ENCODE measurements at places on chromosomes 11 and 22.

DNA sequence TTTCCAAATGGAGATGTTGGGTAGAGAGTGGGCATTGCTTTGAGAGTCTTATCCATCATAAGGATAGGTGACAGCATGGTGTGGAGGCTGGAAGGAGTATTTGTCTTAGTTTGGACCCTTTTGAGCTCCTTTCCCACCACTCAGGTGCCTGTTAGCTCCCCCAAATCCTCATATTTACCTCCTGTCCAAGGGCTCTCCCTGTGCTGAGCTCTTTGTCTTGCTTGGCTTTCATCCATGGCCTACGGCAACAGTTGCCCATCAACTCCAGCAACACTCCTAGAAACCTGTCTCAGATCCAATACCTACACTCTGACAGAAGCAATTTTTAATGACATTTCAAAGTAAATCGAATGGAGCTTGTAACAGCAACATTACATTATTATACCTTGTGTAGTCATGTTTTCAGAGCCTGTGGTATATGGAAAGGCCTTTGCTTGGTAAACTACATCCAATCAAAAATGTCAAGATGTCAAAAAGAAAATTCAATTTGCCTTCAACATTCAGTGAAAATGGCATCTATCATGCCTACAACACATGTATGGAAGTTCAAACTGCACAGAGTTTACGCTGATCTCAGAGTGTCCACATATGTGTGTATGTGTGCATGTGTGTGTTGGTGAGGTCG, 49.4 kb upstream of the CCDC90B start:
- DNase-seq = no peak

GRCh38 chr22:50209893-50210292, 9.1 kb downstream of the SELENOO start:
- DNase-seq = peak; percentile 73

GRCh38 chr11:40306938-40307548, 1152.4 kb downstream of the LRRC4C start:
- DNase-seq = peak; percentile 34

GRCh38 chr11:860234-861104, 17.8 kb downstream of the TSPAN4 start:
- no peak for DNase-seq

- no peak for DNase-seq
Observed at GRCh38 chr11:46039990-46040389, 81.3 kb downstream of the PHF21A start.

DNA sequence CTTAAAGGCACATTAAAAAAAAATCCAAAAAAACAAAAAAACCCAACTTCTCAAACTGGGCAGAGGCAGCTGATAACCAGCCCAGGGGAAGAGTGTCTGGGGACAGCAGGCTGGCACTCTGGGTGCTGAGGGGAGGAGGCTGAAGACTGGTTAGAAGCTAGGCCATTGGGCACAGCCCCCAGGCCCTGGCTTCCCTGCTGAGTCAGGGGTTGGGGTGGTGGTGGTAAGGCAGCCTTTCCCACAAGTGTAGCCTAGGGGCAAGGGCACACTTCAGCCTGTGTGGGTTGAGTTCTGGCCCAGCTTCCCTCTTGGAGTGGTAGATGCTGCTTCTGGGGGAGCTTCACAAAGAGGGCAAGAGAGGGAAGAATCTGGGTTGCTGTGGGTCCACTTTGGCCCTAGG, 16.3 kb upstream of the ARFGAP3 start:
- DNase-seq = no peak

DNA sequence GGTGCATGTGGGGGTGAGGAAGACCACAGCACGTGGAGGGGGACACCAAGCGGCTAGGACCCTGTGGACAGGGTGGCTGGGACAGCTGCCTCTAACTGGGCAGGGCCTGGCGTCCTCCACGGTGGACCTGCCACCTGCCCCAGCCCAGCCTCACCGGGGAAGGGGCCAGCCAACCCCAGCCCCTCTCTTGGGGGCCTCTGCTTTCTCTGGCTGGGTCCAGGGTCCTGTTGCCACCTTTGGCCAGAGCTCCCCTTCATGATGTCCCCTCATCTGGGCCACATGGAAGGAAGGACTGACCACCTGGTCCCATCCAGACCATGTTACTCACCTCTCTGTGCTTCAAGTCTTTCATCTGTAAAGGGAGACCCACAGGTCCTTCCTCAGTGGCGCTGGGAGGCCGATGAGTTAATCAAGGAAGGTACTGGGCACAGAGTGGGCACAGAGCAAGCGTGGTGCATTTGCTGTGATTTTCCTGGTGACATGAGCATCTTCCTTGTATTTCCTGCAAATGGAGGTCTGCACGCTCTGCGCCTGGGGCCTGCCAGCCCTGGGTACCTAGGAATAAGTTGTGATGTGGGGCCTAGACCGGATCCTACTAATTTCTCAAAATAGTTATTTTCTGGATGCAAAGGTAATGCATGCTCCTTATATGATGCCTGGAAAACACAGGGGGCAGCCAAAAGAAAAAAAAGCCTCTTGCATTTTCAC, 538.4 kb downstream of the TBC1D22A start:
- DNase-seq = no peak

GRCh38 chr22:25007444-25008106, 55.1 kb downstream of the KIAA1671 start:
- no peak for DNase-seq

GRCh38 chr22:47810505-47811500, 1048.4 kb downstream of the TBC1D22A start:
- DNase-seq = no peak

- no peak for DNase-seq
Observed at GRCh38 chr11:117219001-117219400, 12.9 kb downstream of the PCSK7 start.

- no peak for DNase-seq
Observed at GRCh38 chr11:122071709-122072202, 44.3 kb downstream of the BLID start.

- no peak for DNase-seq
Observed at GRCh38 chr11:83408946-83409345, 122.8 kb upstream of the CCDC90B start.

DNA sequence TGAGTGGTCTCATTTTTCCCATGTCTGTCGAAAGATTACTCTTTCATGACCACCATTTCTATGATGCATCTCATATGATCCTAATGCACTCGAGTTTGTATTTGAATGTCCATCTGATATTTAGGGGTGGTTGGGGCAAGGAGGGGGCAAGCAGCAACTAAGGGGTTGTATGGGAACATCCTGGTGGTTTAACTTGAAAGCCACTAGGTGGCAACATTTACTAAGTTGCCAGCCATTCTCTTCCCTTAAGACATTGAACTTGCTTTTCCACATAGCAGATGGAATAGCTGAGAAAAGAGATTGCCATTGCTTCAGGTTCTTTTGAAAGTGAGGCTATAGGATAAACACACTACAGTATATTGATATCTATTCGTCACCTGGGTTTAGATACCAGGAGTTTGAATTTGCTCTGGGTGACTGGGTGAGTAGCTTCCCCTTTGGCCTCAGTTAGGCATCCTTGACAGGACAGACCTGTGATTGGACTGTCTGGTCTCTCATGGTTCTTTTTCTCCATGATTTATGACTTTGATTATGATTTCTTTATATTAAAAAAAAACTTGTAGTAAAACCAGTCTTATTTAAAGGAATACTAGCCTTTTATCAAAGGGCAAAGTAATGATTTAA, 32.4 kb downstream of the NF2 start:
- DNase-seq = peak; percentile 30

DNA sequence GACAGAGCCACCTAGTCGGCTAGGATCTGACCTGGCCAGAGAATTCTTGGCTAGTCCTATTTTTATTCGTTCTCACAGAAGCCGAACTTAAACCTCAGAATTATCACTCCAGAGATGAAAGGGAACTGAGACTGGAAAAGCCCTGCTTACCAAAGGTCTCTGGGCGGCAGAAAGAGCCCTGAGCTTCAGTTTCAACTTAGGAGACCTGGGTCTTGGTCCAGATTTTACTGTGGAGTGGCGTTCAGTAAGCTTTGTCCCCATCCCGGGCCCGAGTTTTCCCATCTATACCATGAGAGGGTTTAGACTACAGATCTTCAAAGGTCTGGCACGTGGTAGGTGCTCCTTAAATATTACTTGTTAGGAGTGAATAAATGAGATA, 516 bp downstream of the NEU3 start:
- peak; percentile 9 for DNase-seq

DNA sequence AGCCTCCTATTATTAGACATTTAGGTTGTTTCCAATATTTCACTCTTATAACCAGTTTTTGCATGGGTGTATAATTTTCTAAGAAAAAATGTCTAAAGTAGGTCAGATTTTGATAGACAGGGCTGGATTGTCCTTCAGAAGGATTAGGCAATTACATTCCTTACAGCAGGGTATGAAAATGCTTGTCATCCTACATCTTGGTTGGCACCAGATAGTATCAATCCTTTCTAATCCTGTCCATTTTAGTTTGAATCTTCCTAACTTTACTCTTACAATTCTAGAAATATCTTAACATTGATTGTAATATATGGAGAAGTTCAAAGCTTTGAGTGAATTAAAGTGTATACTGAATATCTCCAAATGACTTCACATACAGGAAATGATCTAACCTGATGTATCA, 63.0 kb upstream of the ZBED5 start:
- DNase-seq = no peak

DNA sequence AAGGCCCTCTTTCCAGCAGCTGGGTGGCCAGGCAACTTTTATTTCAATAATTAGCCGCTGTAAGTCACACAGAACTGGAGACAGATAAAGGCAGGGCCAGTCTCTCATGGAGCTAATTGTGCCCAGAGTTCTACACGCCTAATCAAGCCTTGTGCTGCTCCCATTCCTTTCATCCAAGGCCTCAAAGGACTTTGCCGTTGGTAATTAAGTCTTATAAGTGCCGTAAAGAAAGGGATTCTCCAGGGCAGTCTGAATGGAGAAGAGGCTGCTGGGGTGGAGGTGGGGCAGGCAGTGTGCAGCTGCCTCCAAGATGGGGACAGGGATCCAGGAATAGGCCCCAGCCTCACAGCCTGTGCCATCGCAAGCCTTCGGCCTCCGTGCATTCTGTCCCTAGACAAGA, 357.9 kb downstream of the TENM4 start:
- no peak for DNase-seq
